ENCODE measurements at places on chromosomes 7 and 10.

DNA sequence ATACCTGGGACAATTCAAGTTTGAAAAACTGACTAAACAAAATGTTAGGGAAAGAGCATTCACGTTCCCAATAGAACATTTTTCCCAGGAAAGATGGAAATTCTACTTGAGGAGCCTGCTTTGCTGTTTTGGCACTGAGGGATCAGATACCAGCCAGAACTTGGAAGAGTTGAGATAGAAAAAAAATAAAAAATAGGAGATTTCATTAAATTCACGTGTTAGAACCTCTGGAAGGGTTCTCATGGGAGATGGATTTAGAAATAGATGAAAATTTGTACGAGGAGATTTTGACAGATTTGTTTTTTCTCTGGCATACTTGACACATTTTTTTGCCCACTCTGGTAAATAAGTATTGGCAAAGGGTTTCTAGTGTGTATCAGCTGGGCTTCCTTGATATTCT is 63.7 kb downstream of the CELF2 start:
- DNase-seq = no peak

DNA sequence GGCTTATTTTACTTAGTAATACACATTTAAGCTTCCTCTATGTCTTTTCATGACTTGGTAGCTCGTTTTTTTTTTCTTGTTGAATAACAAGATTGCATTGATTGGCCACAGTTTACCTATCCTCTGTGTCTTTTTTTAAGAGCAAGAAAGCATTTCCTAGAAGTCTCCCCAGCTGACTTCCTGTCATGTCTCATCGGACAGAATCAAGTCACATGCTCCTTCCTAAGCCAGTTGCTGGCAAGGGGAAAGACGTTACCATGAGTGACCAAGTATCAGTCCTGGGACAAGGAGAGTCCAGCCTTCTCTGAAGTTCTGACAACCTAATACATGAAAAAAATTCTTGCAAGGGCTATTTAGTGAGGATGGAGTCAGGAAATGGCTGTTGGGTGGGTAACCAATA is 24.9 kb upstream of the SFRP5 start:
- no peak for DNase-seq

- DNase-seq = no peak
Measured at GRCh38 chr7:92732316-92733036, 103.9 kb downstream of the CDK6 start.

- no peak for DNase-seq
Measured at GRCh38 chr10:130372222-130372621, 236.0 kb downstream of the GLRX3 start.

All from NCI-H1105 (cell line).